ENCODE measurements at places on chromosomes 6 and 20. TPM values are rescaled to one million over a fixed set of nuclear protein-coding genes. Genes with fewer than 3 reads are reported as not detected.

- no peak for DNase-seq
- no peak overlapping the region for H3K4me3 ChIP-seq
- H3K4me1 ChIP-seq, result no peaks in the 10 kb centered on the region
- no peaks in the 10 kb centered on the region for H3K36me3 ChIP-seq
- no peak overlapping the region for H3K27ac ChIP-seq
- no peaks in the 10 kb centered on the region for H3K27me3 ChIP-seq
These were observed 20.8 kb downstream of the SLC35F1 start for GRCh38 chr6:117927866-117928265.

DNA sequence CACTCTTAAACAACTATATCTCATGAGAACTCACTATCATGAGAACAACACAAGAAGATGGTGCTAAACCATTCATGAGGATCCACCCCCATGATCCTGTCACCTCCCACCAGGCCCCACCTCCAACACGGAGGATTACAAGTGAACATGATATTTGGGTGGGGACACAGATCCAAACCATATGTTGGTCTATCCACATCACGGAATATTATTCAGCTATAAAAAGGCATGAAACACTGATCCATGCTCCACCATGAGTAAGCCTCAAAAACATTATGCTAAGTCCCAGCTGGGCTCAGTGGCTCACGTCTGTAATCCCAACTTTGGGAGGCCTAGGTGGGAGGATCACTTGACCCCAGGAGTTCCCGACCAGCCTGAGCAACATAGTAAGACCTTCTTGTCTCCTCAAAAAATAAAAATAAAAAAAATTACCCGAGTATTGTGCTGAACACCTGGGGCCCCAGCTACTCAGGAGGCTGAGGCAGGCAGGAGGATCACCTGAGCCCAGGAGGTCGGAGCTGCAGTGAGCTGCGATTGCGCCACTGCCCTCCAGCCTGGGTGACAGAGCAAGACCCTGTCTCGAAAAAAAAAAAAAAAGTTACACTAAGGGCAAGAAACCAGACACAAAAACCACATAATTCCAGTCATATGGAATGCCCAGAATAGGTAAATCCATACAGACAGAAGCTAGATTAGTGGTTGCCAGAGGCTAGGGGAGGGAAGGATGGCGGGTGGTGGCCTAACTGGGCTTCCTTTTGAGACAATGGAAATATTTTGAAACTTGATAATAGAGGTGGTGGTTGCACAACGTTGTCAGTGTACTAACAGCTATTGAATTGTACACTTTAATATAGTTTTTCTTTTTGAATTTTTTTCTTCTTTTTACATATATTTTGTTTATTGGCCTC, 43.1 kb downstream of the ZNF217 start:
- H3K4me1 ChIP-seq, result peaks cover 8% of the 10 kb centered on the region
- no peaks in the 10 kb centered on the region for H3K27me3 ChIP-seq
- DNase-seq, result no peak
- no peaks in the 10 kb centered on the region for H3K36me3 ChIP-seq
- no peak overlapping the region for H3K27ac ChIP-seq
- H3K4me3 ChIP-seq, result no peak overlapping the region

GRCh38 chr20:38270869-38271605, 10.5 kb upstream of the KIAA1755 start:
- peaks cover 7% of the 10 kb centered on the region for H3K4me1 ChIP-seq
- DNase-seq, result no peak
- no peaks in the 10 kb centered on the region for H3K36me3 ChIP-seq
- no peaks in the 10 kb centered on the region for H3K27me3 ChIP-seq

Gene LY86
- polyA plus RNA-seq, result 2.7 TPM

Gene STX11
- polyA plus RNA-seq, result 2.6 TPM

Gene GSTA4
- polyA plus RNA-seq, result 54.8 TPM
